Stimulated activated CD4-positive, alpha-beta T cell treated with anti-CD3 and anti-CD28 coated beads, Interleukin-1b, Interleukin-23, amount 100 ng/mL, for 24 hours (primary cell): ENCODE measurements at places on chromosomes 6 and 20.

DNA sequence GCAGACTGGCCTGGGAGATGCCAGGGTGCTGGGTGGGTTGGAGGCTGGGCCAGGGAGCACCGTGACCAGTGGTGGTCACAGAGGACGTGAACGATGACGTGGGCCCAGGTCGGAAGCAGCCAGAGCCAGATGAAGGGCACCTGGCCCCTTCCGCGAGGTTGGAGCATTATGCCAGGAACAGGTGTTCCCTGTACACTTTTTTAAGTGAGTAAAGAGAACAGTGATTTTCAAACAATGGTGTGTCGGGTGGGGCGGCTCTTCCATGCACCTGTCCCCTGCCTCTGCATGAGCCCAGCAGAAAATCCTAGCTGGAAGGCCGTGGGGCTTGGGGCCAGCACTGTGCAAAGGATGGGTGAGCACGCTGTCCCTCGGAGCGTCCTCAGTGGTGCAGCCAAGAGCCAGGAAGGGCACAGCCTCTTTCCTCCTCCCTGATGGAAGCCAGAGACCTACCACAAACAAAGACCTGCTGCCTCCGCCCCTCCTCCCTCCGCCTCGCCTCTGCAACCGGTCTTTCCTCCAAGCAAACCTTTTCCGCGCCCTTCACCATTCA lies 350.5 kb downstream of the ZFAND3 start:
- no peak for DNase-seq

GRCh38 chr6:54053881-54054391 lies 57.3 kb upstream of the MLIP start:
- DNase-seq = no peak

DNA sequence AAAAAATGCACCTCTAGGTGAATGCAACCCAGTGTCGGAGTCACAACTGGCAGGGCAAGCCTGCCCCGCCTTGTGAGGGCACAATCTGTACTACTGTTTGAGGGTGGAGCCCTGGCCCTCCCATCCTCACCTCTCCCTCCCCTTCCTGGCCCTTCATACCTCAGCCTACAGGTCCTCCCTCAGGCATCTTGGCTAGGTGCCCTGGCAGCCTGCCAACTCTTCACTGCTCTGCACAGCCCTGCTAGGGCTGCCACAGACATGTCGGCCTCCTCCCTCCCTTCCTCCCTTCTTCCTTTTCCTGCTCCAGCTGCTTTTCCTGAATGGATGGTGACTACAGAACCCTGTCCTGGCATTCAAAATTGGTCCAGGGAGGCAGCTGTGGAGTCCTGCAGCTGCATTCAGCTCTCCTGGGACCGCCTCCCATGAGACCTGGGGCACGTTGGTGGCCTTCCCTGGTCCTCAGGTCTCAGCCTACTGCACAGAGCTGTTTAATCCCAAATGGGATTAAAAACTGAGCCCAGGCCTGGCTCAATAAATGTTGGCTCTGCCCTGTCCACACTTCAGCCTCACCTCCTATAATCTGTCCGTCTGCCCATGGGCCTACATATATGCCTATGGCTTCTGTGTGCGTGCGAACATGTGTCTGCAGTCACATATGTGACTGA lies 52.7 kb downstream of the CDH22 start:
- no peak for DNase-seq

GRCh38 chr6:105251689-105252088 lies 71.9 kb upstream of the POPDC3 start:
- DNase-seq = no peak

- DNase-seq = no peak
Measured at GRCh38 chr6:129382916-129383315, 327.1 kb downstream of the ARHGAP18 start.

DNA sequence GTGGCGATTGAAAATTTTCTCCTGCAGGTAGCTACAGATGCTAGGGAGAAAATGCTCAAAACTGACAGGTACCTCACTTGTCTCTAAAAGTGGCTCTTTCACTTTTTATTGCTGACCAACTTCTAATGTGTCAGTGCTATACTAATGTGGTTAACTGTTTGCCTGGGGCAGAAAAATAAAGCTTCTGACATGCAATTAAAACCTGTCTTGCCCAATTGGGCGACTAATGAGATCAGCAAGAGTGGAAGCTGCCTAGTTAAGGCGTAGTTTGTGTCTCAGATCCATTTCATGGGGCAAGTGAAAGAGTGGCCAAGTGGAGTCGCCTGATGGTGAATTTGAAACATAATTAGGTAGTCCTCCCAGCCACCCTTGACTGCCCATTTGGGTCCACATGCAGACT lies 193.3 kb downstream of the TSHZ2 start:
- no peak for DNase-seq

- no peak for DNase-seq
Measured at GRCh38 chr6:74182992-74183391, 487.0 kb downstream of the CD109 start.

GRCh38 chr20:44908987-44909871 lies 631 bp upstream of the PABPC1L start:
- DNase-seq = no peak

DNA sequence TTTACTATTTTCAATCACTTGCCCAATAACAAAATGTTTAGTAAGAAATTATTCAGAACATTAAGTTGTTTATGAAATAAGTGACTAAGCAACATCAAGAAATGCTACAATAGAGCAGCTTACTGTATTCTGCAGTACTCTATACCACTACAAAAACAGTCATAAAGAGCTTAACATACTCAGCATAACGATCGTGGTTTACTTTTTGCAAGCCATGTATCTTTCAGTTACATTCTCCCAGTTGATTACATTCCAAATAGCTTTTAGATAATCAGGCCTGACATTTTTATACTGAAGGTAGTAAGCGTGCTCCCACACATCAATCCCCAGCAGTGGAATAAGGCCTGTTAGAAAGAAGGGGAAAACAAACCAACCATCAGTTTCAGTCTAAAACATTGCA lies 10.7 kb downstream of the SOD2 start:
- DNase-seq = no peak

GRCh38 chr6:169981969-169982368 lies 230.5 kb downstream of the ERMARD start:
- DNase-seq = no peak

DNA sequence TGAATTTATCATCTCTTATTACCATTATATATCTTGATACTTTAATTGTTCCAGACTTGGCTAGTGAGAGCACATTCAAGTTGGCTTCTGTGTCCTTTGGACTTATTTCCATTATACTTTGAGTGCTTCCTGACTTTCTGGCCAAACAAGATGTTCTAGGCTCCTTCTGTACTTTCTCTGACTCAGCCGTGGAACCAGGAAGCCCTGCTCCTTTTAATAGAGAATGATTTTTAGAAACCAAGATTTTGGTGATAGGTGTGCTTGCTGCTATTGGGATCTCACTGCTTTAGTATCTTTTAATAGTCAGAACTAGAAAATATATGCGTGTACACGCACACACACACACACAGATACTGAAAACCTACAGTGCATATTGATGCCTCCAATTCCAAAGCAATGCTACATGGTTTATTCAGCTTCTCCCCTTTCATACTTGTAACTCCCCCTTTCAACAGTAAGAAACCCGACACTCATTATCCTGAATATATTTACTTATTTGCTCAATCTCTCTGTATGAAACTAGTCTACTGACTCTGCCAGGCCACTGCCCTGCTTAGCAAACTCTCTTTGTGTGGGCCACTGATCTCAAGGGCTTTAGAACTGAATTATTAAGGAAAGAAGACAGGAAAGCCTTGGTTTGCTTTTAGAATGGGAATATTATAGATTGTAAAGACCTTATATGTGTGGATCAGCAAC lies 42.7 kb upstream of the EZR start:
- no peak for DNase-seq

- no peak for DNase-seq
Measured at GRCh38 chr6:142810952-142811514, 133.9 kb downstream of the HIVEP2 start.

DNA sequence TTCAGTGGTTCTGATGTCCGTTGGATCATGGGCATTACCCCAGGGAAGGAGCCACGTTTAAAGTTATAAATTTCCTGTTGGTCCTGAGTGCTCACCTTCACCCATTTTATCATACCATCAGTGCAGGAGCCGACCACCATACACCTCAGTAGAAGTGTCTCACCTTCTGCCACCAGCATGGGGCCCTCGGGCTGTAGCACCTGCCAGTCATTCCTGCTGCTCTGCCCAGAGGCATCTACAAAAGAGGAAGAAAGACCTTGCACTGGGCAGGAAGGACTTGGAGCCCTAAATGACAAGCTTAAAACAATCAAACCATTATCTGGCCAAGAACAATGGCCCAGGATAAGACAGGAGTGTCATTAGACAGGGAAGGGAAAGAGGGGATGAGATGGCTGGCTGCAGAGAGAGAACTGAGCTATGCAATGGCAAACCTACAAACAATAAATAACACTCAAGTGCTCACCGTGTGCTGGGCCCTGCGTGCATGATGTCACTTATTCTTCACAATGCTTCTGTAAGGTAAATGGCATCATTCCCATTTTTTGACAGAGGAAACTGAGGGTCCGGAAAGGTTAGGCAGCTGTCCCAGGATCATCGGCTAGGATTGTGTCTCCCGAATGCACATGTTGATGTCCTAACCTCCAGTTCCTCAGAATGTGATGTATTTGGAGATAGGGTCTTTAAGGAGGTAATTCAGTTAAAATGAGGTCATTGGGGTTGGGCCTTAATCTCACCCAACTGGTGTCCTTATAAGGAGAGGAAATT lies 11.2 kb downstream of the SIRPB2 start:
- no peak for DNase-seq

DNA sequence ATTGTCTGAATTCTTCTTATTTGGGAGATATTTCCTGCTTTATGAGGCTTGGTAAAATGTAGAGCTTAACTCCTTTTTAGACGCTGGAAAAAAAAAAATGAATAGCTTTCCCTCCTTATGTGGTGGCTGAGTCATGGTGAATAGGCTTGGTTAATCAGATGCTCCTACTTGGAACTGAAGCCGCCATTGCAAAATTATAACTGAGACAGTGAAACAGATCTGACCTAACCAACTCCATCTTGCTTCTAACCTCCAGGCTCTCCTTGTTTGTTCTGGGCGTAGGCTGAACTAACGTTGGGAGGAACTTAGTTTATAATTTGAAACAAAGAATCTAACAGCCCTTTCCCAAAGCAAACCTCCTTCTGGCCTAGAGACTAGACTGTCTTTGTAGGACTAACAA lies 43.2 kb upstream of the PLCB4 start:
- DNase-seq = no peak

DNA sequence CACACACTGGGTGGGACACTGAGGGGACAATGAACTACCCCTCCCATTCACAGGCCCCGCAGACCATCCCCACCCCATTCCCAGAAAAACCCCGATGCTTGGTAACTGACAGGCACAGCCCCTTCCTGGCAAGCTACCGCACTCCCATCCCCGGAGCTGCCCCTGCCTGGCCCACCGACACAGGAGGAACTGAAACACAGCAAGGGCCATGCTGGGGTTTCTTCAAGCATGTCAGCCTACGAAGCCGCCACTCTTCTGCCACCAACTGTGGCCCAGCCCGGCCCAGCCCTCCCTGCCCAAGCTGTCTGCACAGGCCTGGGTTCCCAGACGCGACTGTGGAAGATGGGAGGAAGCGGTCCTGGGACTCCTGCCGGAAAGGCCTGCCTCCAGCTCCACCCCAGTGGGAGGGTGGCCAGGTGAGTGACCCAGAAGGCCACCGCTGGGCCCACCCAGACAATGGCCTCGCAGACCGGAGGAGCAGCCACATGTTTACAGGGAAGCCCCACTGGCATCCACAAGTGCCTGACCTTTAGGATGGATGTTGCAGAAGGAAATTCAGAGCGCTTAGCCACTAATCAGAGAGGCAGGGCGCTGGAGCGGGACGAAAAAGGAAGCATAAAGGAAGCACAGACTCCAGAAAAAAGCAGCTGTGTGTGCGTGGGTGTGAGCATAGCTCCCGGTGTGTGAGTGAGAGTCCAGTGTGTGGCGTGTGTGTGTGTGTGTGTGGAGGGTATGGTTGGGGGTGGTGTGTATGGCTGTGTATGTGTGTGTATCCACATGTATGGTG lies 91.6 kb downstream of the PRND start:
- no peak for DNase-seq

DNA sequence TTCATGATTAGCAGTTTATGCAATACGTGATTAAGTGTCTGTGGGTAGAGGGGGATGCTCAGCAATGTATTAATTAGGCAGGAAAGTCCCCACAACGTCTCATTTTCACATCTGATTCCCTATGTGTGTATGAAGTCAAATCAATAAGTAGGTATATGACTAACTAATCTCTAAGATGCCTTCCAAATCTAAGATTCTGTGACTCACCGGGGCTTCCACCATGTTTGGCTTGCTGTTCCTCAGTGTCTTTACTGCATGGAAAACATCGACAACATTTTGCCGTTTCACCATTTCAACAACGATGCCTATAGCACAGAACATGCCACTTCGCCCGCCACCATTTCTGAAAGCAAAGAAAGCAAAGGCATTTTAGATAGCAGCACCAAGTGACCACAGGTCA lies 72.0 kb upstream of the THEMIS start:
- DNase-seq = no peak

DNA sequence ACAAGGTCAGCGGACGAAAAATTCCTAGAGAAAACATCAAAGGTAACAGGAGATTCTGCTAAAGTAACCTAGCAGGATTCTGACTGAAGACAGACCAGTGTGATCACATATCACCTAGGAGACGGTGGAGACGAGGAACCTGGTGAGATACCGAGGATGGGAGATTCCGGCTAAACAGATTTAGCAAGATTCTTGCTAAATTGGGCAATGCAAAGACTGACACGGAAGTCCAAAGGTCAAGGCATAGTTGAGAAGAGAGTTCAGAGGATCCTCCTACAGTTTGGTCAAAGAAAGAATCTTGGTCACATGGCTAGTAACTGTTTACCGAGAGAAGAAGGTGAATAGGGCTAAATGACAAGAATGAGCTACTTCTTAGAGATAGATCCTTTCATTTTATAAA lies 61.1 kb downstream of the TMEM170B start:
- no peak for DNase-seq

- no peak for DNase-seq
Measured at GRCh38 chr6:14658886-14659561, 541.5 kb downstream of the CD83 start.

- no peak for DNase-seq
Measured at GRCh38 chr6:53628354-53629119, 37.0 kb downstream of the KLHL31 start.

DNA sequence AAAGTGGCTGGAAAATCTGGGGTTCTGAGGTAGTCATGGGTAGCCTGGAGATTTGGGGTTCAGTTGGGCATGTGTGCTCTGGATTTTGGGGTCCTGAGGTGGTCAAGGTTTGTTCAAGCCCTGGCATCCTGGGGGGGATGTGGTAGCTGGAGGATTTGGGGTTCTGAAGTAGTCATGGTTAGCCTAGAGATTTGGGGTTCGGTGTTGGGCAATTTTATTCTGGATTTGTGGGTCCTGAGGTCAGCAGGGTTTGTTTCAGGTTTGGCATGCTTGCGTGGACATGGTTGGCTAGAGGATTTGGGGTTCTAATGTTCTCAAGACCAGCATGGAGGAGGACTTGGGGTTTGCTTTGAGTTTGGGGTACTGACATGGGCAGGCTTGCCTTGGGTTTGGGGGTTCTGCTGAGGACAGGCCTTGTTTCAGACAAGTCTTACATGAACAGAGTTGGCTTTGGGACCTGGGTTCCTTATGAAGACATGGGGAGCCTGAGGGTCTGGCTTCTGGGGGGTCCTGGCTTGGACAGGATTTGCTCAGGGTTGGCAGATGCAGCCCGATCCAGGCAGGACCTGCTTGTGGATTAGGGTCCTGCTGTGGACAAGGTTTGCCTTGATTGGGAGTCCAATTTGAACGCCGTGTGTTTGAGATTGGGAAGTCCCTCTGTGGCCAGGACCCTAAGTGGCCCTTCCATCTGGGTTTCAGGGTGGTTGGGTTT lies 906 bp downstream of the ANKRD60 start:
- no peak for DNase-seq
